ENCODE measurements at places on chromosomes 4 and X.
A peak's percentile ranks its signal among the peaks of the same experiment; 100 is the strongest.

DNA sequence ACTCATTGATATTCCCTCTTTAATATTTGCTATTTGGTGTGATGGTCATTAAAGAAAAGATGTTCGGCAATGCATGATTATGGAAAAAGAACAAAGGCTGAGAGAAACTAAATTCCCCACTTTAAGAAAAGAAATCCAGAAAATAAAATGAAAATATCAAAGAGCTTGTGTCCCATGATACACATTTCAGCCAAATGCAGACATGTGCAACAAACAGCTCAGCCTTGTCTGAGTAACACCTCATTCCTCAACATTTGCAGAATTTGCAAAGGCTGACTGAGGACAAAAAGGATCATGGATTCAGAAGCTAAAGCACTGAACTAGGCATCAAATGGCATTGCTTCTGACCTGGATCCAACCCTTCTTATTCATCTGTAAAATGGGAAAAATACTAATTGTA, 281.0 kb downstream of the RAB28 start:
- DNase-seq: no peak

GRCh38 chrX:131845201-131845600, 177.9 kb upstream of the STK26 start:
- DNase-seq: no peak

DNA sequence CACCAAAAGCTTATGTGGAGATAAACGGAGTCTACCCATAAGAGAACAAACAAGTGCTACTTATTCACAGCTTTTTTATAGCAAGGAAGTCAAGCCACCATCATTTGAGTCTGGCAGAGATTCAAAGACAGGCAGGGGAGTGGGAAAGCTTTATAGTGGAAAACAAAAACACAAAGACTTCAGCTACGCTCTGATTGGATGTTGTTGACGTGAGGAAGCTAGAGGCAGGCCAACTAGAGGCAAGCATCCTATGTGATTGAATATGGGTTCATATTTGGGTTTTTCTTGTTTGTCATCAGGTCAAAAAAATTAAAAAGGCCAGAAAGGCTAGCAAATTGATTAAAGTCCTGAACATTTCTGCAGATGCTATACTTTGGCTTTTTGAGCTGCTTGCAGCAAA, 719 bp upstream of the TCEAL4 start:
- no peak for DNase-seq

DNA sequence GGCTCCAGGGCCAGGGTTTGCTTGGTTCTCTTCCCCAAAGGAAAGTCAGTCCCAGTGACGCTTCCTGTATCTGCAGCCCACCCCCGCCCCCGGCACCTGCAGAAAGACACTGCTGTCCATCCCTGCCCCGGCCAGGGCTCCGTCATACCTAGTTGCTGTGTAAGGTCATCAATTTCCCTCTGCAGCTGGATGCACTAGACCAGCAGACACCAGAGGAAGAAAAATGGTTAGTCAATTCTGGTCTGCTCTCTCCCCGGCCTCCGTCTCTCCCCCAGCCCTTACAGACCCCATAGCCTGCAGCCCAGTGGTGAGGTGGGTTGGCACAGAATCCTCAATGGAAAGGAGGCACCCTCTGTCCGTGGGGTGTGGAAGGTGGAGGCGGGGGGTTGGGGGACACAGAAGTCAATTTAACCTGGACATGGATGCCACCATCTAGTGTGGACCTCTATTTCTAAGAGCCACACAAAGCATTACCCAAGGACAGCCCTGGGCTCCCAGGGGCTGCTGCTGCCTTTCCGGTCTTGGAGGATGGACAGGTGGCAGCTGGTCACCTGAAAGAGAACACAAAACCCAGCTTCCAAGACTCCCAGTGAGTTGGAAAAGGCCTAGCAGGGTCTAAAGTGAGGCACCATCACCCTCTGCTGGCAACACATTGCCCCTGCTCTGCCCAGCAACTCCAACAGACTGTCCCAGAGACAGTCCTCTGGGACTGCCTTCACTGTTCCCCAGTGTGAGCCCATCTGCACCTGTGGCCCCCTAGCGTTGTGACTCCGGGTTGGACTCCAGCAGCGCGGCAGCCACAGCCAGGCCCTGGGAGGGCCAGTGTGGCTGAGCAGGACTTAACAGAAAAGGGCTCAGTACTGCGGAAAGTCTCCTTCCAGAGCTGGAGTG, 40.2 kb upstream of the NHSL2 start:
- DNase-seq: no peak

- DNase-seq: peak; percentile 29
These were observed 130.4 kb upstream of the CPEB2 start for GRCh38 chr4:14871676-14872430.

DNA sequence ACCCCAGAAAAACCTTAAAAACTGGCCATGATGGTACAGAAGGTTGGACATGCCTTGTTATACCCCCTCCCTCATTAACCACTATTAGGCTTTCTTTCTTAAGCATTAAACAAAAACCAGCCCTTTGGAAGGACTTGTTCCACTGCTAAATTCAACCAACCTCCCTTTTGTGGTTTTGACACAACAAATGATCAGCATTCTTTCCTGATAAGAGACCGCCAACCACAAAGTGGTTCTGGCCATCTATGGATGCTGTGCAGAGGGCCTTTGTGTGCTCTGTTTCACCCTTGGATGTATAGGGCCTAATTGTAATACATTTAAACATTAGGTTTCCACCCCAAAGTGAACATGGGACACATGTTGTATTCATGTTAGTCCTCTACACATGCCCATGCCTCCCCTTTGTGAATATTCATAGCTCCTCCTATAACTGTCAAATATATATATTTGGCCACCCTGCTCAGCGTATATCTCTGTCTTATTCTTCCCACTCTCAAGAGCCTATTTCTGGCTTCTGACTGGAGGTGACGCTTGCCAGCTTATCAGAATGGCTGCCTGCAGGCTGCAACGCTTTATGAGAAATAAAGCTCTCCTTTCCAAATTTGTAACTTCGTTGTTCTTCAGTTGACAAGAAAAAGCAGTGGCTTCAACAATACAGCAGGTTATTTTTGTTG, 126.6 kb downstream of the NPNT start:
- no peak for DNase-seq

DNA sequence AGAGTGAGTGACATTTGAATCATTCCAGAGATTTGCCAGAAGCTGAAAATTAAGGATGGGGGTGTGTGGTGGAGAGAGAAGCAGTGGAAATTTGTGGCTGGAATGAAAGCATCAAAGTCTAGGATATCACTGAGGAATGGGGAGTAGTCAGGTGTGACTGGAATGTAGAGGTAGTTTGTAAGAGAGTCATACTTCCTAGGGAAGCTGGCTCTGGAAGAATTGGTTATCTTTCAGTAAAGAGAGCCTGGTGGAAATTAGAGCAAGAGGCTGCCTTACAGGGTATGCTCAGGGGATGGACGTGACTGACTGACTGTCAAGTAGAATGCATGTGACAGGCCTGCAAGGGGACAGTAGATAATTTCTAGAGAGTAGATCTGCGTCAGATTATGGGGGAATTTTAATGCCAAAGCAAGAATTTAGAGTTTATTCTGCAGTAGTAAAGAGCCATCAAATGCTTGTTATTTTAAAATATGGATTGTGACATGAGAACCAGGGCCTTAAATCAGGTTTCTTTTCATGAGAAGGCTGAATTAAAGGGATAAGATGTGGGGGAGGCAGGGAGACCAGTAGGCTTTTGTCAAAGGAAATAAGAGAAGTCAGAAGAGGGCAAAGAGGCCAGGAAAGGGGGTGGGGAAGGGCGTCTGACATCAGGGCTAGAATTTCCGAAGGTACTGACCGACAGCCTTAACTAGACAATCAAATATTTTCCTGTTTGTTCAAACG, 109.9 kb downstream of the AFF1 start:
- DNase-seq: no peak

DNA sequence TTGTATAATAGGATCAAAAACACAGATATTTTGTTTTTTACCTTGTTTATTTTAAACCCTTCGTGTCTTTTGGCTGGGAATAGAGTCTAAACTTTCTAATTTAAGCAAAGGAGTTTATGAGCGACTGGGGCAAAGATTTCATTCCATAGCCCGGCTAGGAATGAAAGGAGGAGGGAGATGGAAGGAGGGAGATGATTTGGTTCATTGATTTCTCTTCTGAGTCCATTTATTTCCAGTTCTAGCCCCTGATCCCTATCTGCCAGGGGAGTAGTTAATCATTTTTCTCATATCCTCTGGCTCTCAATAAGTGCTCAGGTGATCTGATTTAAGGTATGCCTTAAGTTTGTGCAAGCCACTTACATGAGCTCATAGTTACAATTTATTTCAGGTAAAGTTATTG, 120.0 kb downstream of the SPRY1 start:
- DNase-seq: no peak

DNA sequence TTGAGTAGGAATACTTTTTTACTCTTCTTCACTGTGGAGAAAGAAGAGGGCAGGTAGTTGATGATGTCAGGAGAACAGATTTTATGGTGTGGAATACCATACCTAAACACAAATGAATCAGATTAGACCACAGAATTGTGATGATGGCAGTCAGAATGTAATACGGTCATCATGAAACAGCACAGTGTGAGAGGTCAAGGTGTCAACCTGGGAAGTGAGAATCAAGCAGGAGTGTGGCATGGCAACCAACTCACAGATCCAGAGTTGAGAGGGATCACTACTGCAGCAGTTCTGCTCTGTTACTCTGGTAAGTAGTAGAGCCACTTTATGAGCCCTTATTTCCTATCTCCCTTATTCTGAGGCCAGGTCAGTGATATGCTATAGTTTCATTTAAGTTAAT, 27.7 kb downstream of the METTL14 start:
- DNase-seq: no peak

- peak; percentile 2 for DNase-seq
These were observed 91.5 kb downstream of the GEMIN8 start for GRCh38 chrX:13938051-13938828.

DNA sequence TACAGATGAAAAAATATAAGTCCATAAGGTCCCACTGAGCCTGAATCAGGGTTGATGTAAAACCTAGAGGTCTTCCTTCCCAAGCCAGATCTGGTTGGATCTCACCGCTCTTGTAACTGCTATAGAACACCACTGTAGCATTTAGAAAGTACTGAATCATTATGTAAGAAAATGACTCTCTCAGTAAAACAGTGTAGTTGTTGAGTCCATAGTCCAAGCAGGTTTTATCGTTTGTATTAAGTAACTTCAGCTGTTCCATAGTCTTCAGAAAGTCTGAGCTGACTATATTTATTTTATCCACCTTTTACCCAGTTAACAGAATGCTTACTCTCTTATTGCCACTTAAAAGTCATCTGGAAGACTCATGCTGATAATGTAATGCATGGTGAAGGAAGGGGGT, 82.2 kb downstream of the POLA1 start:
- DNase-seq: no peak

- DNase-seq: no peak
These were observed 9.6 kb upstream of the TMSB4X start for GRCh38 chrX:12965131-12965940.

DNA sequence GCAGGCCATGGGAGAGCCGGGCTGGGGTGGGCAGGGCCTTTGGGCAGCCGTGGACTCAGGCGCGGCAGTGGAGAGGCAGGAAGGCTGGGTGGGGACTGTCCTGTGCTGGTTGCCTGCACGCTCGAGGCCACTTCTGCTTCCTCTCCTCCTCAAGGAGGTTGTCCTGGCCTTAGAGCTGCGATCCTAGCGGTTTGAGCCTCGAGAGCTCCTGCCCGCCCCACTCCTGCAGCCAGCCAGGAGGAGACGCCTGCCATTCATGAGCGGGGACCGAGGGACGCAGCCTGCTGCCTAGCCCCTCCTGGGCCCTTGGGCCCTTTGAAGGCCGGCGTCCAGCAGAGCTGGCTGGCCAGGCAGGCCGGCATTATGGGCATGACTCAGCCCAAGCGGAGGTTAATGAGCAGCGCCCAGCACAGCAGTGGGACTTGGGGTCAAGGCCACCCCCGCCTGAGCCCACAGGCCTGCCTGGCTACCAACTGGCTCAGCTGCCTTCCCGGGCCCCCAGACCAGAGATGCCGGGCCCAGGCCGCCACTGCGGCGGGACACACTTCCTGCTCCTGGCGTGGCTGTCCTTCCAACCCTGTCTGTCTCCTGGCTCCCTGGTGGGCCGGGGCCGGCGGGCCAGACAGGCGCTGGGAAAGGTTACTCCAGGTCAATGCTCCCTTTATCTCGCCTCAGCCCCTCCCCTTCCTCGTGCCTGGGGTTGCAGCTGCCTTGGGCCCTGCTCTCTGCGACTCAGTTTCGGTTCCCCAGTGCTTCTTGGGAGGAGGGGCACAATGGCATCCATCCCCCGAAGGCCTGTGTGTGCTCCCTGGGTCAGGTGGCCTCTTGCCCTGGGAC, 1.8 kb downstream of the ABCD1 start:
- peak; percentile 25 for DNase-seq

DNA sequence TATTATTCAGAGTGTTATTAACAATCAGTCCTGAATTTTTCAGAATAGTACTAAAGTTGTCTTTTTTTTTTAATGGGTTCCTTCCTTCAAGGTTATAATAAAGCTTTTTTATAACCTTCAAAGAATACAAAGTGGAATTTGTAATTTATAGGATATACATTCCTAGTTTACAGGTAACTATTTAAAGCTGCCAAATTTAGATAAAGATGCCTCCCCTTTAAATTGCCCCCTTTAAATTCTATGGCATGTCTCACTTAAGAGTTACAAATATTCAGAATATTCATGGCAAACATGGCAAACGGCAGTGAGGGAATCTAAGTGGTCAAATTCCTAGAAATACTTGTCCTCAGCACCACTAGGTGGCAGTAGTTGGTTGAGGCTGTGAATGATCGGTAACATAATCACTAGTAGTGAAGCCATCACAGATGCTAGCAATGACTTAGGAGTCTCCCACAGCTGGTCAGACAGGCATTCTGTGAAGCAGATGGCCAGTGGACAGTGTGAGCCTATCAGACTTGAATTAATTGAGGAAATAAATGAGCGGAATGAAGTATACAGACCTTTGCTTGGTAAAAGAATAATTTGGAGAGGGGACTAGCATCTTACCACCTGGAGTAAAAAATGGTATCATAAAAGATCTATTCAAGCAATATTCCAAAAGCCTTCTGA, 86.4 kb downstream of the CBR4 start:
- DNase-seq: peak; percentile 35

- DNase-seq: no peak
These were observed 105.8 kb upstream of the WDR44 start for GRCh38 chrX:118239913-118240698.

- DNase-seq: no peak
These were observed 65.7 kb upstream of the CAMK2D start for GRCh38 chr4:113827285-113827684.

GRCh38 chr4:3209551-3210325, 39.2 kb upstream of the MSANTD1 start:
- no peak for DNase-seq

DNA sequence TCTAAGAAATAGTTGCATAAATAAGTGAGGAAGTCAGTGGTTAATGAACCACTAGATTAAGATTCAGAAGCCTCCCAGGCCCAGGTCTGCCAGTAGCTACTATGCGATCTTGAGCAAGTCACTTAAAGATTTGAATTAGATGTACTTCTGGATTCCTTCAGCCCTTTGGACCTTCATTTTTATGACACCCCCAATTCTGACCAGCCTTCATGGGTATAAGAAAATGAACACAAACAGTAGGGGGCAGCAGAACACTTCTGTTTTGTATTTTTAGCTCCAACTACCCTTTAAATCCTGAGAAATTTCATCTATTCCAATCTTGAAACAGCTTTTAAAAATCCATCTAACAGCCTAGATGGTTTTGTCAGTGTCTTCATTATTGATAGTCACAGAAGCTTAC, 19.0 kb downstream of the TMEM47 start:
- no peak for DNase-seq

All from activated naive CD4-positive, alpha-beta T cell treated with Interleukin-2 at 50 U/mL for 16 hours (primary cell).